Hippocampal formation (tissue), 2 donors: ENCODE measurements at places on chromosomes 12 and 14.

DNA sequence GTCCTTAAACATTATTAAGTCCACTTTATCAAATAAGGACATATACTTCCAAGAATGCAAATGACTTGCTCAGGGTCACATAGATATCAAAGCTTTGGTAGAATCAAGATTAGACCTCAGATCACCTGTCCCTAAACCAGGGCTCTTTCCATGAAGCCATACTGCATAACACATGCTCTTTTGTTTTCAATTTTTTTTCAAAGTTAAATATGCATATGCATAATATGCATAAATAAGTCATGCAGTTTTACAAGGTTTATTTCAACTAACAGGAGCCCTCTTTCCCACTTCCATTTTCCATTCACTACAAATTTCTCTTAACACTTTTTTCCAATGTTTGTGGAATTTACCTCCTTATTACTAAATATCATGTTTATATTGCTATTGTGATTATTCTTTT is 53.1 kb downstream of the SIX1 start:
- no peak for DNase-seq

DNA sequence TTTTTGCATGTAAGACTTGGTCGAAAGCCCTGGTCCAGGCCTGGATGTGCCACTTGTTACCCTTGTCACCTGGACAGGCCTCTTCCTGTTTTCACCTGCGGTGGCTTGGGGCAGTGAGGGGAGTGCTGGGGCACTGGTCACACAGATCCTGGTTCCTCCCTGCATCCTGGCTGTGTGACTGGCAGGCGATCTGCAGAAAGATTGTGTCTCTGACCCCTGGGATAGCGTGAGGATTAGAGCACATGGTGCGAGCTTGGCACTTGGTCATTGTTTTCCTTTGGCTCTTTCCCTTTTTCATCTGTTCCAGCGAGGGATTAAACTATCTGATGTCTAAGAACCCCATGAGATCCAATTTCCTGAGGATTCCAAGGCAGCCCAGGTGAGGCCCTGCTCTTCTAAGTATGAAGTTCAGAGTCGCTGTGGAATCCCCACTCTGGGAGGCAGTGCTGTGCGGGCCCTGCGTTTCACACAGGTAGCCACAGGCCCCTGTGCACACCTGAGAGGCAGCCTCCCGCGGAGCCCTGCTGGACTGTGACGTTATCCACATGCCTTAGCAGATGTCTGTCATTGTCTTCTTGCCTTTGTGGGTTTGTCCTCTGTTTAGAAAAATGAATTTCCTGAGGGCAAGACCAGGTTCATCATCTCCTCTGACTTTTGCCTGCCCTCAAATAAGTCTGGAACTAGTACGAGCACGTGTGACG is 288.4 kb downstream of the CACNA1C start:
- DNase-seq, result no peak

GRCh38 chr12:33724867-33725266 is 285.2 kb upstream of the SYT10 start:
- no peak for DNase-seq

- DNase-seq, result no peak
These were observed 1630.4 kb upstream of the SEL1L start for GRCh38 chr14:83164016-83164415.

GRCh38 chr12:80086025-80086424 is 13.3 kb upstream of the OTOGL start:
- no peak for DNase-seq

- DNase-seq, result no peak
These were observed 873 bp downstream of the PLXNC1 start for GRCh38 chr12:94149119-94149780.

DNA sequence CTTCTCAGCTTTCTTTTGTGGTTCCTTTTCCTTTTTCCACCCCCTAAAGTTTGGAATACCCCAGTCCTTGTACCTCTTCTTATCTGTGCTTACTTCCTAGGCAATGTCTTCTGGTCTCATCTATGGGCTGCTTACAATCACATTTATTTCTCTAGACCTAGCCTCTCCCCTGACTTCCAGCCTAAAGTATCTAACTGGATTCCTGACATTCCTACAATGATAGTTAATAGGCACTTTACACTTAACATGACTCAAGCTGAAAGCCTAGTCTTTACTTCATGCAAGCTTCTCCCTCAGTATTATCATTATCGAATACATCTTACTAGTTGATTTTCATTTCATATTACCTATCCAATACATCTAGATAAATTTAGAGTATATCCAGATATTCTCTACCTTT is 21.2 kb downstream of the CLECL1 start:
- no peak for DNase-seq

GRCh38 chr12:111458546-111459172 is 52.9 kb downstream of the SH2B3 start:
- no peak for DNase-seq

- DNase-seq, result no peak
These were observed 35.7 kb upstream of the EML1 start for GRCh38 chr14:99757331-99758070.

GRCh38 chr14:35123388-35123703 is 994 bp downstream of the PRORP start:
- no peak for DNase-seq

DNA sequence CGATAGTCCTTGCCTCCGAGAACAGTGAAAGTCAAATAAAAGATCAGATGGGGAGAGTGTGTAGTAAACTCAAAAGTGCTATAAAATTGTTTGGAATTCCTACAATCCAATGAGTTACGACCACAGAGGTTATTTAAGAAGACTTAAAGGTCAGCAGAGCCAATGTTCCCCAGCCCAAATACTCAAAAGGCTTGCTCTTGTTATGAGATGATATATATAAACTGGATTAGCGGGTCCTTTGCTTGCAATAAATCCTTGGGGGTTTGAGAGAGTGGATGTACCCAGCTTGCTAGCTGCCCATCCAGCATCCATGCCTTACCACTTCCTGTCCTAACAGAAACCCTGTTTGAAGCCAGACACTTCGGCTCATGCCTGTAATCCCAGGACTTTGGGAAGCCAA is 29.0 kb upstream of the MED13L start:
- DNase-seq, result no peak

DNA sequence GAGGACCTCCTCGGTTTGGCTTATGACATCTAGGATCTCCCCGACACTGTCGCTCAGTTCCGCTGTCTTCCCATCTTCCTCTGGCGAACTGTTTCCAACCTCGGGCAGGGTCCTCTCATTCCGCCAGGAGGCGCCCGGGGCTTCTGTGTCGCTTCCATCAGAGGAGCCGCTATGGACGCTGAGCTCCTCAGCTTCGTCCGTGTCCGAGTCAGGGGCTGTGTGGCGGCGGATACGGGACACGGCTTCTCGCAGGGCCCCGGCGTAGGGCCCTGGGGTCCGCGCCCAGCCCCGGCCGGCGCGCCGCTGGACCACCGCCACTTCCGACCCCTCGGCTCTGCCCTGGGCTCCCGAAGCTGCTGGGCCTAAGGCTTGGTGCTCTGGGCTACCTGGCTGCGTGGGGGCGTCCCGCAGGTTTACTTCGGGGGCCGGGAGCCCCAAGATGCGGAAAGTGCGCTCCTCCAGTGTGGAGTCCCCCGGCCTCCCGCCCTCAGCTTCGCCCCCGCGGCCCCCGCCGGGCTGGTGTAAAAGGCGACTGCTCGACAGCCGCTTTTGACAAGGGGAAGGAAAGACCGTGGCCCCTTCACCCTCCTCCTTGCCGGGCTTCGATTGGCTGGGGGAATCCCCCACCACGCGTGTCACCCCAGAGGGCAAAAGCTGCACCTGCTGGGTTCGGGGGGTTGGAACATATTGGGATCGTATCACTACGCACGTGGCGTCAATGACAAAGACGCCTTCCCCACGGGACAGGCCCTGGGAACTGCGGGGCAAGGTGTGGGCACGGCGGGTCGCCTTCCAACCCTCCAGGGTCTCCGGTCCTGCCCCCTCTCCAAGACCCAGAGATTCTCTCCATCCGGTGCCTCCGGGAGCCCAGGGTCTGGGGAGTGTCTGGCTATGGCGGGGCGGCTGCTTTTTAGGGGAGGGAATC is 2.1 kb downstream of the DDN start:
- DNase-seq, result peak; percentile 52

DNA sequence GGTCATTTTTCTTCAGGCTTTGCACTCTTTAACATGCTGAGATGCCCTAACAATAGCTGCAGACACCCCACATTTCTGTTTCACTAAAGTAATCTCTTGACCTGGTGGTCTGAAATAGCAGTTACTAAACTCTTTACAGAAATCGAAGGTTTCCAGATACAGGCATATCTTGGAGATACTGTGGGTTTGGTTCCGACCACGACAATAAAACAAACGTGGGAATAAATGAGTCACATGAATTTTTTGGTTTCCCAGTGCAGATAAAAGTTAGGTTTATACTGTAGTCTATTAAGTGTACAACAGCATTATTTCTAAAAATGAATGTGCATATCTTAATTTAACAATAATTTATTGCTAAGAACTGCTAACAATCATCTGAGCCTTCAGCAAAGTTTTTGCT is 208.7 kb downstream of the EGLN3 start:
- no peak for DNase-seq

DNA sequence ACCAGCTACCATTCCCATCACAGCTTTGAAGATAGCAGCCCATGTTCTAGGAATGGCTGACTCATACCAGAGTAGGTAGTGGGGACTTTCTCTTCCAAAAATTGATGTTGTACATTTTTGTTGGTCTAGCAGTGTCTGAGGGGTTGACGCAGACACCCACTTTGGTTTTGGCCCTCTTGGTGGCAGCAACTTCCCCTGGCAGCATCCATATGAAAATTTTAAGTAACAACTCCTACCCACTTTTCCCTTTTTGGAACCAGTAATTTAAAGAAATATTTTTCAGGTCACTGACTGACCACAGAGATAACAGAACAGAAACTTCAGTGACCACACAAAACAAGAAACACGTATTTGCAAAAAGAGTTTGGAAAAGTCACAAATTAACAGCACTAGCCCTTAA is 162.0 kb upstream of the TMCC3 start:
- no peak for DNase-seq

DNA sequence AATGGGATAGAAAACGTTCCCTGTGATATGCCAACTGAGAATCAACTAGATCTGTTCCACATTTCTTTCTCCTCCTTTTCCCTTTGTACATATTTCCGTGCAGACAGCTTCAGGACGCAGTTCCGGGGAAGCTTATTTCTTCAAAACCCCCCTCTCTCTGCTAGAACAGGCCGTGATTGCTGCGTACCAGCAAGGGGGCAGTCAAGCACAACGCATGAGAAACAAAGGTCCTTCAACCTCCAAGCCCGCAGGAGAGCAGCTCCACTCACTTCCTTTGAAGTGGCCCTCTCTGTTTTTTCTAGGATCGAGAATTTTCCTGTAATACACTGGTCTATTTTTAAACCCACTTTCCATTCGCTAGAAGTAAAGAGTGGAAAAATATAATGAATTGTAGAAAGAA is 80.8 kb downstream of the ZNF664 start:
- DNase-seq, result peak; percentile 55

GRCh38 chr14:34347683-34348082 is 114.4 kb downstream of the SPTSSA start:
- DNase-seq, result no peak

DNA sequence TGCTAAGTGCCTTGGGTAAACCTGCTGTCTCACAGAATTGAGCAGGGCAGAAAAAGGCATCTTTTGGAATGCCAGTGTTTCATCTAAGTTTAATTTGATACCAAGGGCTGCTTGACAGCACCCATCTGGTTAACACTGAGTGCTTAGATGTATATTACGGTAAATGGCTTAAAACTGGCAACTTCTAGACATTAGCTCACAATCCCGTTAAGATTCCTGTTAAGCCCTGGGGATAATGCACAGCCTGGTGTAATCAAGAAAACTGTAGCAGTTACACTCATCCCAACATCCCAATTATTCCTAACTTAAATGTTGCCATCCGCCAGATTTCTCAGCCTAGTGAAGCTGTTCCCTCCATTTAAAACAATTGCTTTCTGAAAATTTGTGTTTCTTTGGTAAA is 29.9 kb downstream of the PPFIBP1 start:
- no peak for DNase-seq

DNA sequence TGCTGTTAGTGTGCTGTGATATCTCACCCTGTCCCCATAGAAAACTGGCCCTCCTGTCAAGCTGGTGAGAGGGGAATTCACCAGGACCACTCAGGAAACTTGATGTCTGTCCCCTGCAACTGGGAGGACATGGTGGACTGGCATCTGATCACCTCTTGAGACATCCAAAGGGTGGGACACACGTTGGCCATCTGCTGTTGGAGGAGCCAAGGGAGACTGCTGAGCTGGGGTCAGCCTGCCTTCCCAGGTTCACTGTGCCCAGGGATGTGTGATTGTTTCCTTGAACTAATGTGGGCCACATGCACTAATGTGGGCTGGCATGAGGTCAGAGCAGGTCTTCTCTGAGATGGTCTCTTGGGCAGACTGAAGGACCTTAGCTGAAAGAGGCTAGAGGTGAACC is 16.7 kb upstream of the TMEM229B start:
- no peak for DNase-seq

GRCh38 chr14:71472356-71473340 is 459.6 kb upstream of the RGS6 start:
- DNase-seq, result no peak

DNA sequence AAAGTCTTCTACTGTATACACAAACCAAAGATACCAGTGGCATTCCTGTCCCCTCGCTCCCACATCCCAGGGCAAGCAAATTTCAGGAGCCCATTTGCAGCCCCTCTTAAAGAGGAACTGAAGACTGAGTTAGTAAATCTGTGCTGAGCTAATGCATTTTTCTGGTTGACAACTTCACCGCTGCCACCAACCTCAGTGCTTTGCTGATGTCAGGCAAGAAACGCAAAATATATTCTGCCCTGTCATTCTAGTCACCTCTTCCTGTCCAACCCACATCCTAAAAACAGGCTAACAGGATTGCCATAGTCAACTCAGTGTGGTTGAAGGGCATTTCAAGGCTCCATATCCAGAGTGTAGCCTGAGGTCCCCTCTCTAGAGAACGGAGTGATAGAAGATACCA is 59.4 kb upstream of the FICD start:
- no peak for DNase-seq

DNA sequence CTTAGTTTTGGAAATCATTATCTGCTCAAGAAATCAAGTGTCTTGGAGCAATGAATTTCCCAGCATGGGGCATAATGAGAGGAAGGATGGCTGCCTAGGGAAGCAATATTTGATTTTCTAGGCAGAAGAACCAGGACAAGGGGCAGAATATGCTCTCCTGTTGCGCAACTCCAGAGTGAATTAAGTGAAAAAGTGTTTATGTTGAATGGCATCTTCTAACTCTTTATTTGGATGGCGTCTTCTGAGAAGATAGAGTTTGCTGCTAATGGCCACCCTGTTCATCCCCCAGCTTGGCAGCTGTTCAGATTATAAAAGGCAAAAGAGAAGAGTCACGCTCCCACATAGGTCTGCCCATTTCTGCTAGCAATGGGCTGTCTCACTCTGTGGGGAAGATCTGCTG is 1278.1 kb downstream of the AACS start:
- no peak for DNase-seq

GRCh38 chr12:4412465-4412864 is 33.0 kb upstream of the FGF23 start:
- DNase-seq, result no peak
